ENCODE measurements at places on chromosomes 2 and 18.

GRCh38 chr2:42926434-42927333, 134.3 kb upstream of the HAAO start:
- DNase-seq: no peak

DNA sequence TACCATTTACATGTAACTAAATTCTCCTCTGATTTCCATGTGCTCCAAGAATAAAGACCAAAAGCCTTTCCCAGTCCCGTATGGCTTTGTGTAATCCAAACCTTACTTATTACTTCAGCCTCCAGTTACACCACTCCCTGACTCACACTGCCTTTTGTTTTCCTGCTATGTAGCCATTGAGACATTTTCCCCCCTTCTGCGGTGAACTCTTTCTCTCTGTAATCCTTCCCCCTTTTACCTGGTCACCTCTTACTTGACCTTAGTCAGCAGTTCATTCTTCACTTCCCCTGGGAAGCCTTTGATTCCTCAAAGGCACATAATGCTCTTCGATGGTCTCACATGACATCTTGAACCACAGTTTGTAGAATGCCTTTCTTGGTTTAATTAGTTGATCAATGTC, 256.0 kb upstream of the FANCL start:
- DNase-seq: no peak

DNA sequence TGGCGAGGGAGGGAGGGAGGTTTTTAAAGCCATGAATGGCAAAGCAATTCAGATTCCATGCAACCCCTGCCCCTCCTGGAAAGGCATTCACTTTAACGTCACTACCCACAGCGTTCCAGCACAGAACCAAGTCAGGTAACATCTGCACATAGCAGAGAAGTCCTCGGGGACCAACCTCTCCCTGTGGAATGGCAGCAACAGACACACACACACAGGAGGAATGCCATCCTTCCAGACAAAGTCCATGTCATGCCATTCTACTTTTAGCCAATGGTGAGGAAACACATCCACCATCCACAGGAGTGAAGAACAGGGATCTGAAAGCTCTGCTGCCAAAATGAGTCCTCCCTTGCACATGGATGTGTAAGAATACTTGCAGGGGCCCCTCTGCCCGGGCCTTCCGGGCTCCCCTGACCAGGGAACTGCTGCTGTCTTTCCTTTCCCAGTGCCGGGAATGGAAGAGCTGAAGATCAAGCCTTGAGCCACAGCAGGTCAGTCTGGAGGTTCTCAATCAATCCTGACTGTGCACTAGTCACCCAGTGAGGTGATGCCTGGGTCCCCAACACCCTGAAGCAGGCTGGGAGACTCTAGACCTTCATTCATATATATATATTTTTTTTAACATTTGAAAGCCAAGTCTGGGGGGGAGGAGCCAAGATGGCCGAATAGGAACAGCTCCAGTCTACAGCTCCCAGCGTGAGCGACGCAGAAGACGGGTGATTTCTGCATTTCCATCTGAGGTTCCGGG, 63.7 kb downstream of the UXS1 start:
- no peak for DNase-seq

DNA sequence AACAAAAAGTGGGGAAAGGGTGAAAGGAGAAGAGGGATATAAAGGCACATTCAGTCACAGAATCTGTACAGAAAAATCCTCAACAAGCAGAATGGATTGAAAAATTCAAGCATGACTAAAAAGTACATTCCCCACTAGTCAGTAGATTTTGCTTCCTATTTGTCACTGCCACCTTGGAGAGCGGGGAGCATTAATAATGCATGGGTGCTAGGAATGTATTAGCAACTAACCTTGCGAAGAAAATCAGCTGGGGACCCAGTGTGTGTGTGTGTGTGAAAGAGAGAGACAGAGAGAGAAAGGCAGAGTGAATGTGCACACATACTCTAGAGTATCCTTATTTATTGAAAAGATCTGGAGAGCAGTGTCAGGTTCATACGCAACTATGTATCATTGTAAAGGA, 968.7 kb upstream of the ZEB2 start:
- no peak for DNase-seq

- DNase-seq: no peak
These were observed 3.2 kb upstream of the FEV start for GRCh38 chr2:218988164-218988563.

- DNase-seq: no peak
These were observed 4.5 kb upstream of the GKN1 start for GRCh38 chr2:68969736-68970490.

GRCh38 chr2:111694700-111695101, 189.3 kb downstream of the ANAPC1 start:
- DNase-seq: no peak

DNA sequence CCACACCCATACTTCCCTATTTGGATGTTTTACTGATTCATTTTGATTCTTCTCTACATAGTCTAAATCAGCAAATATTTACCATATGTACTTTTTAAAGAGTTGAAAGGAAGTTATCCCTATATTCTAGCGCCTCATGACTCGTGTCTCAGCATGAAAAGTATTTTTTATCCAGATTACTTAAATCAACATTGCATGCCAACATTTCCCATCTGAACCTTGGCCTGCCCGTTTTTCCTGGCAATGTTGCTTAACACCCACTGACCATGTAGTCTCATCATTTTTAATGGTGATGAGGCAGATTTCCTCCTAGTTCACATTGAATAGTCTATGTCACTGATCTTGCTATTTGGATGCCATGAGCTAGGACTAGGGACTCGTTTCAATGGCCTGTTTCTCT, 13.2 kb upstream of the SCYGR5 start:
- DNase-seq: no peak

DNA sequence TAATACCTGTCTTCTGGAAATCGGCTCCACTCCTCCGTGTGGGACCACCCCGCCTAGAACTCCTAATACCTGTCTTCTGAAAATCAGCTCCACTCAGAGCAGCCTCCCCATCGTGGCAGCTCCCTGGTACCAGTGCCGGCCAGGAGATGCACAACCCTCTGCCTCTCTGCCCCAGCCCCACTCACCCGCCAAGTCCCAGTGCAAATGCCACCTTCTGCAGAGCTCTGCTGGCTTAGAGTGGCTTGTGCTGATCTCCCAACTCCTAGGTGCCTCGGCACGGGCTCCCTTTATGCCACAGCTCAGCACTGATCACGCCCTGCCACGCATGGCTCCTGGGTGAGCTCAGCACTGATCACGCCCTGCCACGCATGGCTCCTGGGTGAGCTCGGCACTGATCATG, 258.5 kb downstream of the HDAC4 start:
- DNase-seq: no peak

- DNase-seq: no peak
These were observed 20.9 kb upstream of the TANK start for GRCh38 chr2:161139098-161139987.

- no peak for DNase-seq
These were observed 62.4 kb upstream of the ACVR1 start for GRCh38 chr2:157938556-157938955.

DNA sequence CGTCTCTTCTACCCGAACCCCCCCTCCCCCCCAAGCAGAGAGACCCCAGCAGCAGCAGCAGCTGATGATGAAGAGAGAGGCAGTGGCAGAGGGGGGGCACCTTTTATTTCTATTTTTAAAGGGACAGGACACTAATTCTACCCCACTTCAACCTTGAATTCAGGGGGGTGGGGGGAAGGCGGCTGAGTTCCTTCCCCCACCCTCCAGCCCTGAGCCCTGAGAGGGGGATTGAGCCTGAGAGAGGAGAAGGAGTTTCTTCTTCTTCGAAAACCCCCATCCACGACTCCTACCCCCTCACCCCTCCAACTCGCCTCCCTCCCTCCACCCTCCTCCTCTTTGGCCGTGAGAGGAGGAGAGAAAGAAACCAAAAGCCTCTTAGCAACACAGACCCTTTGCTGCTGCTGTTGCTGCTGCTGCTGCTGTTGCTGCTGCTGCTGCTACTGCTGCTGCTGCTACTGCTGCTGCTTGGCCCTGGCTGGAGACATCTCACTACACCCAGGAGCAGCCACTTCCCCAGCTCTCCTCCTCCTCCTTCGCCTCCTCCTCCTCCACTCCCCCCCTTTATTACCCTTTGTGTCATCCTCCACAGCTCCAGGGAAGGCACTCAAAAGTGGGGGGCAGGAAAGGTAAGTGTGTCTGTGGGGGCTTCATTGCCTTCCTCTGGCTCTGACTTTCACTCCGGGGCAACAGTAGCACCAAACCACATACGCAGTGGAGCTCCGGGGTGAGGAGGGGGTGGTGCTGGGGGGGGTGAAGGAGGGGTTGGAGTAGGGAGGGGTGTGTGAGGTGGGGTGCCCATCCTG, at the start of gene MBD5:
Gene MBD5, plus strand, starts transcription at position 33 of the 803 bp plus-strand sequence.
- DNase-seq: peak; percentile 6

Data from A549 (cell line).